ENCODE measurements at places on chromosomes 5 and 9.
A peak's percentile ranks its signal among the peaks of the same experiment; 100 is the strongest.

DNA sequence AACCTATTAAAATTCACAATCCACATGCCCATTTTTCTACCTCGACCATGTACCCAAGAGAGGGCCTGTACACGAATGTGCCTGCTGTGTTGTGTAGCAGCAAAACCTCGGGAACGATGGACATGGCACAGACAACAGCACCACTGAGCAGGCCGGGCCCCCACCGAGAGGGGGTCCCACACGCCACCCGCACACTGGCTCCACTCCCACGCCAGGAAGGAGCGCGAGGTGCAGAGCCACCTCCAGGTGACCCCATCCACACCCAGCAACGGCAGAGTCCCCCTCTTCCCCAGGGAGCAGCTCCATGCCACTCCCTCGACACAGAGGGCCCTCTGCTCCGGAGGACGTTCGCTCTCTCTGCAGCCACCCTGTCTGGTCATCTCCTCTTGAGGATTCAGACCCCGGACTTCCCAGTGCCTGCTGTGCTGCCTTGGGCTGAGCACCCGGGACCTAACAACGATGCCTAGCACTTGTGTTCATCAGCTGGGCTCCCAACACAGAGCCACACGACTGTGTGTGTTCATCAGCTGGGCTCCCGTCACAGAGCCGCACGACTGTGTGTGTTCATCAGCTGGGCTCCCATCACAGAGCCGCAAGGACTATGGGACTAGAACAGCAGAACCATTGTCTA lies 25.3 kb upstream of the ADAMTS2 start:
- DNase-seq = no peak

DNA sequence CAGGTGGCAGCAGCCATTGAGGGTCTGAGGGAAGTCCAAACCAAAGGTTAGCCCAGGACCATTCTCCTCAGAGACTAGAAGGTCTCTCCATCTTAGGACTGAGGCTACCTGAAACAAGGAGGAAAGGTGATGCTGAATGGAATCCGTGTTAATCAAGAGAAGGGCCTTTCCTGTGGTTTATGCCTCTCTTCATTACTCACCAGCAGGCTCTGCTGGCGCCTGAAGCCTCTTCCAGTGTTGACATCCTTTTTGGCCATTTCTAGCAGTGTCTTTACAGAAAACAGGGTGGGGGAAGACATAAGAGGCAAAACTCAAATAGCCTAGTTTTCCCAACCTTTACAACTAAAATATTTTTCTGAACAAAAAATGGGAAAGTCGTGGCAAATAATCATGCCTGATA lies 98.0 kb downstream of the ENC1 start:
- DNase-seq = peak; percentile 46

DNA sequence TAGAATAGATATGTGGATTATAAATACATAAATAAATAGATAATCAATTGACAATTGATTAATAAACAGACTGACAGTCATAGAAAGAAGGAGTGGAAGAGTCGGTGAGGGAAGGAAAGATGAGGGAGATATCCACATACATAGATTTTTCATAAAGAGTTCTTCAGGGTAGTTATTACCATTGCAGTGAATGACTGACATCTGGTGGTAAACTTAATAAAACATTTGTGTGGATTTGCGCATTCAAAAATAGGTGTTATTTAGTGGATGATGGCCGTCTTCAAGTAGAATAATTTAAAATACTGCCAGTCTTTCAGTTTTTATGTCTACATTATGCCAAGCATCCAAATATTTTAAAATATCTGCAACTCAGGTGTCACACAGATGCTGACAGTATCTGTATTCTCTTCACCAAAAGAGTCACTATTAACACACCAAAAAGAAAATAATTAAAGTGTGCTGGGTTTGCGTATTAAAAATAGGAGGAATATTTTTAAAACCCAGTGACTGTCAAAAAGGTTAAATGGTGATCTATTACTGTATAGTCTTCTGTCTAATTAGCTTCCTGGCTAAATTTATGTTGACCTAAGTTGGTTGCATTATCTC lies 78.8 kb downstream of the GIN1 start:
- DNase-seq = peak; percentile 55

GRCh38 chr5:176817841-176818377 lies 7.5 kb downstream of the UNC5A start:
- DNase-seq = no peak

- DNase-seq = peak; percentile 92
These were observed 173.9 kb downstream of the AOPEP start for GRCh38 chr9:94900222-94901018.

GRCh38 chr5:151661968-151662732 lies 24.6 kb downstream of the SPARC start:
- DNase-seq = no peak

GRCh38 chr9:130226112-130226511 lies 39.4 kb upstream of the HMCN2 start:
- no peak for DNase-seq

GRCh38 chr9:110750272-110750671 lies 81.7 kb downstream of the MUSK start:
- no peak for DNase-seq

DNA sequence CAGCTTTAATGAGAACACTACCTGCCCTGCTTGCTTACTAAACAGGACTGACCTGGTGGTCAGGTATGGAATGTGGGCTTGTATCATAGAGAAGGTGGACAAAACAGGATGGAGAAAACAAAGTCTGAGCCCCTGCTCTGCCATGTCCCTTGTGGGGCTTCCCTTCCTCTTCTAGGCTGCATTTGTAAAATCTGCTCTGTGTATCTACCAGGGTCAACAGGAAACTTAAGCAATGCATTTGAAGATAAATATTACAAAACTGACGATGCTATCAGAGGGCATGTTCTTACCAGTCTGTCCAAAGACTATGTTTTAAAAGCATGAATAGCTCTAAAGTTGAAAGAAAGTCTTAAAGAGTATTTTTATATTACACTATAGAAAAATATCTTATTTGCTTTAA lies 228.7 kb downstream of the DCP2 start:
- no peak for DNase-seq

- DNase-seq = no peak
These were observed 33.5 kb upstream of the F2R start for GRCh38 chr5:76682387-76682786.

DNA sequence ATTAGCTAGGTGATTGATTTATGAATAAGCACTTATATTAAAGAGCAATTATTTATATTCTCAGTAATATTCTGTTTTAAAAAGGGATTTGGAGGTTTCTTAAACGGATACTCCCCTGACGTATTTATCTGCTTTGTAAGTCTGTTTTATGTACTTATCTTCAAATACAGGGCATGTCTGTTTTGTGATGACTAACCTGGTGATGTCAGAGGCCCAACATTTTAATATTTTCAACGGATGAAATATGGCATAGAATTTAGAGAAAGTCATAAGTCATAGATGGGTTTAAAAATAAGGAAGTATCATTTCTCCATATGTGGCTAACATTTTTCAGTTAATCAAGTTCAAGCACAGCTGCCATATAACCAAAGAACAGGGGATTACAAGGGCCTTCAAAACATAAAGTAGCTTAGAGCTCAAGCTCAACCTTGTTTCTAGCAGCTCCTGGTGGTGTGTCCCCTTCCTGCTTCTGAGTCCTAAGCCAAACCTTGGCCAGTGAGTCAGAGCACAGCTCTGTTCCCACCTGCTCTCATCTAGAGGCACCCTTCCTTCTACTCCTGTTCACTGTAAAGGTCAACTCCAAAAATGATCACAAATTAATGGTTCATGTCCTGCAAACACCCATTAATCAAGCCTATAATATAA lies 131.4 kb downstream of the OXCT1 start:
- peak; percentile 22 for DNase-seq

DNA sequence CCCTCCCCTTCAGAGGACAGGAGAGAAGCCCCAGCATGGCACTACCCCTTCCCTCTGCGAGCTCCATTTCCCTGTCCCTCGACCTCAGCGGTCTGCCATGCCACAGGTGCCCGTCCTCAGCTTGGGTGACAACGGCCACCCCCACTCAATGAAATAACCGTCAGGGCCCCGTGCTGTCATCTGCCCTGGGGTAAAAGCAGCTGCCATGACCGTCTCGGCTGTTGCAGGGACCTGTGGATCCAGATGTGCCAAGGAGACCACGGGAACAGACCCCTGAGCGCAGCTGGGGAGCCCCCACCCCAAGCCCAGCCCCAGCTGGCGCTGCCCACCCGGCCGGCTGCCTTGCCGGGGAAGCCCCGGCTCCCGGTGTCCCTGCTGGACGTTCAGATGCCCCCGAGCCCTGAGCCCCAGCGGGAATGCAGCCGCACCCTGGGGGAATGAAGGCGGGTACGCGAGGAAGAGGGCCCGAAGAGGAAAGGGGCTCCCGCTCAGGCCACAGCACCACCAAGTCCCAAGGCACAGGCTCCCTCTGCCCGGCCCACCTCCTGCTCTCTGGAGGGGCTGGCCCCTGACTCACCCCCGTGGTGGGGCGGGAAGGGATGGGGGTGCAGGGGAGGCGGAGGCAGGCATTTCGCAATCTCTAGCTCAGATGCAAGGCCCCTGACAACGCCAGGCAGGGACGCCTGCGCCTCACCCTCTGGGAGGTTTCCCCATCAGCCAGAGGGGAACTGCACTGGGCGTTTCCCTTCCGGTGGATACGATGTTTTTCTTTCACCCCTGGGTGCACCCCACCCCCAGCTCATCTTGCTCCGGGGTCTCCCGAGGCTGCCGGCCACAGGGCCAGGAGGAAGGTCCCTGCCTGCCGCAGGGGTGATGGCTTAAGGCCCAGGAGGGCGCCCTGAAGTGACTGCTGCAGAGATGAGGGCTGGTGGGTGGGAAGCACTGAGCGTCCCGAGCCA lies 49.2 kb downstream of the NACC2 start:
- no peak for DNase-seq

DNA sequence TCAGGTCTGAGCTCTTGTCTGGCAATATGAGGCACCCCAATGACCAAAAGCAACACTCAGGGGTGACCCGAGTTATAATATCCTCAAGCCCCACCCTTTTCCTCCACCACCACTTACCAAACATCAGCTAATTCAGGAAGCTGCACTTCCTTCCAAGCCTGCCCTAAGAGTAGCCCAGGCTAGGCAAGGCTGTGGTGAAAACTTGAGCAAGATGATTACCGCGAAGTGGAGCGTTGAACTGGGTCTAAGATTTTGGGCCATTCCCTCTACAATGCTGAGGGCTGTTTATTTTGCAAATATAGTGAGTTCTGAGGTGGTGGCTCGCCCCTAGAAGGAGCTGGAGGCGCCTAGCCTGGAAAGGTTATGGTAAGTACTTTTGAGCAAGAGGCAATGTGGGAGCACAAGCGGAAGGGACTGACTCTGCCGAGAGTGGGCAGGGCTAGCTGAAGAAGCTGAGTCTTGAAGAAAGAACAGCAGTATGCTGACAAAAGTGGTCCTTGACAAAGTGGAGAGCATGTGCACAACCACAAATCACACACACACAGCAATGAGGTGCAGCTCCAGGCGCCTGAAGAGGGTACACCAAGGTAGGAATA lies at the start of gene HK3:
TSS of gene HK3 (minus strand) at position 51 of the 596 bp plus-strand sequence. CDS start 3,187 bp downstream, outside the sequence.
- no peak for DNase-seq

DNA sequence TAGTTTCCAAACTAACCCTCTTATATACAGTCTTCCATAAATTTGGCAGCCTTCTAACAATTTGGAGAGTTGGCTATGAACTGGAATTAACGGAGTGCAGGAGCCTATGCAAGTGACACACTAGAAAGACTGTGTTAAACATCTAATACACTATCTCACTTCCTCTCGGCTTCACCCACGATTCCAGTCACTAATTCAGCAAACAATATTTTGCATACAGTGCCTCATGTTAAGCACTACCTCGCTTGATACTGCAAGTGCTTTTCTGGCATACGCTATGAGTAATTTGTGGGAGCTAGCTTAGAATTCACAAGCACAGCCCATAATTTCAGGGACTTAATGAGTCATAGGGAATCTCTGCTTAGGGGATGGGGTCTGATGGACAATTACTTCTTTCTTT lies 102.5 kb downstream of the ST8SIA4 start:
- DNase-seq = no peak

GRCh38 chr5:62212648-62213047 lies 93.4 kb upstream of the KIF2A start:
- no peak for DNase-seq

DNA sequence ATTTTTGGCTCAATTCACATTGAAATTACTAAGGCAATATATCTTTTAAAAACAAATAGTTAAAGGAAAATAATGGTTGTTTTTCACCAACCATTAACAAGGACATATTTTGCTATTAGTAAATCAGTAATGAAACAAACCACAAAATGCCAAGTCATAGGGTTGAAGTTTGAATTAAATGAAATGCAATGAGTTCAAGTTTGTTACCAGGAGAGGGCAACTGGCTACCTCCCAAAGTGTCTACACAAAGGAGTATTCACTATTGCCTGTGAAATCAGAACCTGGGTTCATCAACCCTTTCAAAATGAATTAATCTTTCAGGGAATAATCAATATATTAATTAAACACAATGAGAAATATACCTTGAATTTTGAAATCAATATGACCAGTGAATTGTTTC lies 138.4 kb upstream of the DMRTA1 start:
- DNase-seq = peak; percentile 37
